ELR (cell line): ENCODE measurements at places on chromosomes 13 and 19.
A peak's percentile ranks its signal among the peaks of the same experiment; 100 is the strongest.

- DNase-seq: peak; percentile 73
Measured at GRCh38 chr13:29543230-29544215, 52.0 kb downstream of the SLC7A1 start.

- no peak for DNase-seq
Measured at GRCh38 chr13:46154136-46154801, 27.7 kb downstream of the LCP1 start.

GRCh38 chr19:10388957-10389356 is 8.6 kb upstream of the TYK2 start:
- peak; percentile 80 for DNase-seq

- no peak for DNase-seq
Measured at GRCh38 chr13:113915012-113915763, 51.3 kb upstream of the GAS6 start.

- no peak for DNase-seq
Measured at GRCh38 chr19:32869966-32870573, 503 bp upstream of the SLC7A9 start.

- peak; percentile 81 for DNase-seq
Measured at GRCh38 chr13:42048684-42049453, 421 bp downstream of the DGKH start.

DNA sequence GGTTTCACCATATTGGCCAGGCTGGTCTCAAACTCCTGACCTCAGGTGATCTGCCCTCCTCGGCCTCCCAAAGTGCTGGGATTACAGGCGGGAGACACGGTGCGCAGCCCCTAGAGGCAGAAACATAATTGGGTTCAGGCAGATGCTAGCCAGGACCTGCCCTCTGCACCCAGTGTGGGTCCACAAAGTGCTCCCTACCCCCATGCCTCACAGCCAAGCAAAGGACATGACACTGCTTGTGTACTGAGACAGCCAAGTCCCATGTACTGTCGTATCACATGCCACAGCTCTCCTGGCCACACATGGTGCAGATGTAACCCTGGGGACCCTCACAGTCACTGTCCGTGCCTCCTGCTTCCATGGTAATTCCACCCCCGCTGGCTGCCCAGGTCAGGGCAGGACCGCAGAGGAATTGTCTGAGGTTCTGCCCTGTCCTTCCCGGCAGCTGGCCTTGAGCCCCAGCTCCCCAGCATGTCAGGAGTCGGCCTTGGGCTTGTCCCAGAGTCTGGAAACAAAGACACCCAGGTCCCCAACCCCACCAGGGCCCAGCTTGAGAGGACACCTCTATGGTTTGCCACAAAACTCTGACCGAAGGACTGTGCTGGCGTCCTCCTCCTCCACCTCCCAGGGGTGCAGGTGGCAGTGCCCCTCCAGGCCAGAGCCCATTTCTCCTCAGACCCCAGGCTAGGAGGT is 7.6 kb downstream of the PRR36 start:
- DNase-seq: no peak

GRCh38 chr19:46089432-46089831 is 35.1 kb downstream of the IGFL3 start:
- no peak for DNase-seq

- no peak for DNase-seq
Measured at GRCh38 chr13:109436841-109437240, 349.5 kb downstream of the IRS2 start.

- peak; percentile 76 for DNase-seq
Measured at GRCh38 chr19:15332311-15332996, at the start of gene BRD4. TSS of gene BRD4 (minus strand) at chr19:15332539. CDS start at chr19:15273099, 59,440 bp downstream.
